Chondrocyte (in vitro differentiated cells): ENCODE measurements at places on chromosomes 7 and 10. TPM values are rescaled to one million over a fixed set of nuclear protein-coding genes. Genes with fewer than 3 reads are reported as not detected.

DNA sequence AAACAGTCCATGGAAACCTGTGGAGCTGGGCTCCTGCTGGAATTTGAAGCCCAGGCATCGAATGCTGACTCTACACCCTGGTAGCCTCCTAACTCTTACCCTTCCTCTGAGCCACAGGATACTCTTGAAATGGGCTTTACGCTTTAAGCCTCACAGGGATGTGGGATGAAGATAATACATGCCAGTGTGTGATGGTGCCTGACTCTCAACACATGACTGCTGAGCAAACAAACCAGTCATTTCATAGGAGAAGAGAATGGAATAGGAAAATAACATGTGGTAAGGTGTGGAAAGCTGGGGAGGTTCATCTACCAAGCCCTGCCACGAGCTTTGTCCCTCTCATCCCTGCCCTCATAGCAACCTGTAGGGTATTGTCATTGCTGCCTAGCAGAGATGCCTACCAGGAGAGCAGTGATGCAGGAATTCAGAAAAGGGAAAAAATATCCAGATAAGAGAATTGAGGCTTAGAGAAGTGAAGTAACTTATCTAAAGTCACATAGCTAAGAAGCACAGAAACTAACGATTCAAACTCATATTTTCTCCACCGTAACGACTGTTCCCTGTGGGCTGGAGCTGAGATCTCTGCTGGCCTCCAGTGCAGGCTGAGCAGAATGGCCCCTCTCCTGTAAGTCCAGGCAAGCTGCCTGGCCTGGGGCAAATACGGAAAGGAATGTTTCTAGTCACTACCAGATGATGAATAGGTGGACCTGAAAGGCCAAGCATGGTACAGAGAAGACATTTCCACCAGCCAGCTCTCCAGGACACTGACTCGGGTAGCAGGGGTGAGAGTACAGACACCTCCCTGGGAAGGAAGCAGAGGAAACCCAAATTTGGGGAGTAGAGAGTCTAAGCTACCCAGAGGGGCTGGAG lies 90.2 kb upstream of the DUSP5 start:
- peaks cover 54% of the 10 kb centered on the region for H3K4me1 ChIP-seq
- peak overlapping the region; percentile 62 for H3K27ac ChIP-seq

Gene GFRA1
- total RNA-seq = 35.7 to 79.7 TPM (median 73.3 TPM) in 3 replicates

DNA sequence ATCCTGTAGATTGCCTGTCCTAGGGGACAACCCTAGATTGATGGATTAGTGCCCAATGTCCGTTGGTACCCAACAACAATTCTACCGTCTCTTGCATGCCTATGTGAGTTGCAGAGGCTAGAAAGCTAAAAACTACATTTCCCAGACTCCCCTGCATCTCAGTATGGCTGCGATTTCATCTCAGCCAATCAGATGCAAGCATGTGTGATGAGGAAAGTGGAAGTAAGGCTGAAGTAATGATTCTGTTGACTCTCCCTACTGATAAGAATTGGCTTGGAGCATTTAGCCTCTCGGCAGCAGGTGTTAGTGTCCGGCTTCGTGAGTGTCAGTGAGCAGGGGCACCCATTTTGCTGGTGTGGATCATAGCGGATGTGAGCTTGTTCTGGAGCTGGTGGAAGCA lies 171.9 kb downstream of the FGFR2 start:
- peaks cover 2% of the 10 kb centered on the region for H3K27me3 ChIP-seq
- H3K4me1 ChIP-seq = peaks cover 8% of the 10 kb centered on the region
- no peak overlapping the region for H3K27ac ChIP-seq
- DNase-seq = no peak
- H3K4me3 ChIP-seq = no peak overlapping the region
- H3K36me3 ChIP-seq = no peaks in the 10 kb centered on the region

Gene SPDYE2
- not detected in 3 replicates for total RNA-seq

DNA sequence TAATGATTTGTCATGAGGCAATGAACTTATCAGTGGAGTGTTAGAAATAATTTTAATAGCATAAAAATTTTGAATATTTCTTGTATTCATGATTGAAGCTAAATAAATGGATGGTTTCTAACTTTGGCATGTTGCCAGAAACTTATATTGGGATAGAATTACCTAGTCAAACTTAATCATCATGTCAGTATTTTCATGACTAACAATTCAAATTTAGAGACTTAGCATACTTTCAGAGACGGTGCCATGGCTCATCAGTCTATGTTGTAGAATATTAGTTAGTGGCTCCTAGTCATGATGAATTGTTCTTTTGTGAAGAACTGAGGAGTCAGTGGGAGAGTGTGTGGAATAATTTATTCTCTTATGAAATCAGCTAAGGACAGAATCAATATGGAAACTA lies 599.6 kb upstream of the POT1 start:
- no peaks in the 10 kb centered on the region for H3K36me3 ChIP-seq
- no peak overlapping the region for H3K27ac ChIP-seq
- H3K4me1 ChIP-seq = no peaks in the 10 kb centered on the region
- no peak overlapping the region for H3K4me3 ChIP-seq

- no peak overlapping the region for H3K4me3 ChIP-seq
- peaks cover 15% of the 10 kb centered on the region for H3K27me3 ChIP-seq
- DNase-seq = no peak
- no peaks in the 10 kb centered on the region for H3K4me1 ChIP-seq
These were observed 177.1 kb downstream of the USP6NL start for GRCh38 chr10:11434324-11434723.

- H3K36me3 ChIP-seq = peaks cover 10% of the 10 kb centered on the region
- H3K27me3 ChIP-seq = no peaks in the 10 kb centered on the region
- H3K4me1 ChIP-seq = peaks cover 54% of the 10 kb centered on the region
- H3K4me3 ChIP-seq = peak overlapping the region; percentile 43
- peak overlapping the region; percentile 81 for H3K27ac ChIP-seq
These were observed 148.0 kb downstream of the BICC1 start for GRCh38 chr10:58660575-58661255.

Gene TET1
- 9.7 to 17.8 TPM (median 9.9 TPM) in 3 replicates for total RNA-seq

DNA sequence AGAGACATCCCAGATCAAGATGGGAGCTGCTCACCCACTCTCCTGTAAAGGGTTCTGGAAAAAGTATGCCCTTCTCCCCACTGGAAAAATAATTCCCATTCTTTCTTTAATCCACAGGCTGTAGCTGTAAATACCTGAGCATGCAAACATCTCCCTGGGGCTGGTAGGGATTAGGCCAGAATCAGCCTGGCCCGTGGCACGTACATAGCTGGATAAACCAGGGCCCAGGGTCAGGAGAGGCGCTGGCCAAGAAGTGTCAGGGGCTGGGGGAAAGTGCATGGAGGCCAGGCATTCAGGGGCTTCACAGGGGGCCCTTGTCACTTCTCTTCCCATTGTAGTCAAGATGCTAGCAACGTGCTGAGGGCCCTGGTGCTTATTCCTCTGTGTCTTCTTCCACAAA lies 30.7 kb upstream of the AQP1 start:
- H3K36me3 ChIP-seq = peaks cover 4% of the 10 kb centered on the region
- no peak overlapping the region for H3K27ac ChIP-seq
- no peak overlapping the region for H3K4me3 ChIP-seq
- no peaks in the 10 kb centered on the region for H3K4me1 ChIP-seq
- DNase-seq = no peak
- H3K27me3 ChIP-seq = peaks cover 16% of the 10 kb centered on the region

Gene C10orf62
- total RNA-seq = not detected in 3 replicates

GRCh38 chr10:107022600-107023354 lies 141.7 kb downstream of the SORCS1 start:
- no peaks in the 10 kb centered on the region for H3K36me3 ChIP-seq
- no peaks in the 10 kb centered on the region for H3K27me3 ChIP-seq
- no peak overlapping the region for H3K4me3 ChIP-seq
- no peak for DNase-seq
- no peak overlapping the region for H3K27ac ChIP-seq

Gene CRHR2
- not detected in 3 replicates for total RNA-seq

GRCh38 chr10:80648106-80648505 lies 110.4 kb downstream of the SH2D4B start:
- DNase-seq = no peak
- no peak overlapping the region for H3K27ac ChIP-seq
- H3K4me3 ChIP-seq = no peak overlapping the region
- no peaks in the 10 kb centered on the region for H3K36me3 ChIP-seq

DNA sequence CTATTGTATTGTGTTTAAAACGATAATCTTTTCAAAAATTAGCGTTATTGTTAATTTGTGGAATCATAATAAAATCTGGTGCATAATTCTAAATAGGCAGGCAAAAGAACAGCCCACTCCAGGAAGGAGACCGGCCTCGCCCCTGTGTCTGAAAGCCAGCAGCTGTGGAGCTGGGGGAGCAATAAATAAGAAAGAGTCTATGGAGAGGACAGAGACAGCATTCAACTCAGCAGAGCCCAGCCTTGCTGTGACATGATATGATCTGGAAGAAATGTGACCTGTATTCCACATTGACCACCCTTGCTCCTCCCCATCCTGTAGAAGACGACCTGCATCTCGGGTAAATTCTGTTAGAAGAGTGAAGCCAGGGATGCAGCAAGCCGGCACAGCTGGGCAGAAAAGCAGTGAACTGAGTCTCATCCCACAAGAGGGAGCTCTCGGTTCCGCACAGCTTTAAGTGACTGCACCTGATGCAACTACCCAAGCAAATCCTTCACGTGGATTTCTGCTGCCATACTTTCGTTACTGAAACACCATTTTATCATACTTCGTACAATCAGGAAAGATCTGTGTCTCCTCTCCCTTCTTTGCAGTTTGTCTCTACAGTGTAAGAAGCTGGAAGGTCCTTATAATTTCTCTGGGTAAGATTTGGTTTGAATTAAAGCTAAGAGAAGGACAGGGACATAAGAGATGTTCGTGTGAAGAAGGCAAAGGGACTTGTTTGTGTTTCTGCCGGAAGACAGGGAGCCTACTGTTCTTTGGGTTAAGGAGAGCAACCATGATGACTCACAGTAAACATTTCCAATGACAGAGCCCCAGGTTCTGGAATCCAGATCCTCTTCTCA lies 427.1 kb downstream of the GPAM start:
- H3K36me3 ChIP-seq = no peaks in the 10 kb centered on the region
- H3K4me3 ChIP-seq = no peak overlapping the region
- H3K4me1 ChIP-seq = no peaks in the 10 kb centered on the region
- DNase-seq = no peak

DNA sequence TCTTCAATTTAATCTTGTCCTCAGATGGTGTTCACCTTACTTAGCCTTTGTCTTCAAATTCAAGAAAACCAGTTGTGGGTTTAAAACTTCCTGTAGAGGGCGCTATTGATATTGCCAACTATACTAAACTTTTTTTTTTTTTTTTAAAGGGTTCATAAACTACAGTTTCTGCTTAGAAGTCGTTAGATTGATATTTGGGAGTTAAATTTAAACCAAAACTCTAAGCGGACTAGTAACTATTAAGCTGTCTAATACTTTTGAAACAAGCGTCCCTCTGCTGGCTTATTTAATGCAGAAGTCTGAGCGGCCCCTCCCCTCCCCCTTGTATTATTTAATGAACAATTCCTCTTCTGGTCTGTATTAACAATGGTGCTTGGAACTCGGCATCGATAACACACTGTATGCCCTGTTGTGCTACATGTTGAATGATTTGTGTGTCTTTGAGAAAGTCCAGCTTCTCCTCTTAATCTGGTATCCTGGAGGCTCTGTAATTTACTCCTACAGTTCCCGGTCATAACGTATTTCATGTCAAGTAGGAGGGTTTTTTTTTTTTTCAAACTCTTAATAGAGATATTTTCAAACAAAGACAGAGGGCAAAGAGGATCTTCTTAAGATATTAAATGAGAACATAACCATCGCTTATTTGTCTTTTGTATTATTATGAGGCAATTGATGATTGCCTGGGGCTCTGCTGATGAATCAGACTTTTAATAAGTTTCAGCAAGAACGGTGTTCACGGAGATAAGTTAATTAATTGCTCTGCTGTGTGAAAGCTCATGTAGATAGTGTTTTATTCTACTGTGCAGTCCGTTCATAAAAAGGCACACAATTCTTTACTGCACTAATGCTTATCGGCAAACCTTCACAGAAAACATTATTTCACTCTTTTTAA lies 22.6 kb upstream of the CREB5 start:
- no peak overlapping the region for H3K27ac ChIP-seq
- no peak for DNase-seq
- H3K4me3 ChIP-seq = peak overlapping the region; percentile 46
- peaks cover 10% of the 10 kb centered on the region for H3K27me3 ChIP-seq
- peaks cover 3% of the 10 kb centered on the region for H3K4me1 ChIP-seq
